ENCODE measurements at places on chromosomes 7 and 10. TPM values are rescaled to one million over a fixed set of nuclear protein-coding genes. Genes with fewer than 3 reads are reported as not detected.

LIPM gene
- total RNA-seq: not detected

CLRN3 gene
- total RNA-seq: not detected

SEMA3C gene
- 223 TPM for total RNA-seq

SRGN gene
- 29.1 TPM for total RNA-seq

Measured in placental pericyte (primary cell).